ENCODE measurements at places on chromosomes 4 and X.

DNA sequence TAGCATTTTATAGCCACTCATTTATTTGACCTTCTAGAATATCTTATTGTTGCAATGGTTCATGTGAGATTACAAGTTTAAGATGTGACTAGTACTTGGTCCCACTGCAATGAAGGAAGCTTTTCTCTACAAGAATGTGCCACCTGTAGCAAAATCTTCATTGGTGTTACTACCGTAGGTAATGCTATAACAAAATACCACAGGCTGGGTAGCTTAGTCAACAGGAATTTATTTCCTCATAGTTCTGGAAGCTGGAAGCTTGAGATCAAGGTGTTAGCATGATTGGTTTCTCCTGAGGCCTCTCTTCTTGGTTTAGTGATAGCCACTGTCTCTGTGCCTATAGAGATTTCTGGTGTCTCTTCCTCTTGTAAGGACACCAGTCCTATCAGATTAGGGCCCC, 441.0 kb downstream of the GPM6A start:
- no peak for DNase-seq

DNA sequence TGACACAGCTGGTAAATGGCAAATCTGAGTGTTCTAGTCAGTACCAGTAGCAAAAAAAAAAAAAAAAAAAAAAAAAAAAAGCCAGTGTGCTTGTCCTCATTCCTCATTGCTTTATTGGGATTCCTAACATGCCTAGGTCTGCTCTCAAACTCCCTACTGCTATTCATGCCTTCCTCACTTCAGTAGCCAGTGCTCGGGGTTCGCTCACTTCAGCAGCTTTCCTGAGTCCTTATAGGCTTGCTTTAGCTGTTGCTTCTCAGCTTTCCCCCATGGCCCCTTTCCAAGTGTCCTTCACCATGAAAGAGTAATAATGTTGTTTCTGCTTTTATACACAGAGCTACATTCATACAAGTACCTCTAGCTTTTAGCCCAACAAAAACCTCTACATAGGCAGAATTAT, 30.8 kb downstream of the SLITRK2 start:
- DNase-seq: no peak

DNA sequence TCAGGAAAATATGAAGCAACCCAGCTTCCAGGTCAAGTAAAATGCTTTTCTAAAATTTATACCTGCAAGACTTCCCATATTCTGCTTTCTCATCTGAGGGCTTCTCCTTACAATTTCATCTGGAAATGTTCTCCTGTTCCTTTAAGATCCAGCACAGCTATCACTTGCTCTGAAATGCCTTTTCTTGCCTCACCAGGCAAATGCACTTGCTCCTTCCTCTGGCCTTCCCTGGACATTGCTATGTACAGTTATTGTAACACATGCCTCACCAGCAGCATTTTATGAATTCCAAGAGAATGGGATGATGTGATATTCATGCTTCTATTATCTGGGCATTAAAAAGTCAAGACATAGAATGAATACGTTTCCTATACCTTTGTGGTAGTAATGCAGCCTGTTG, 842.1 kb upstream of the INTU start:
- DNase-seq: peak; percentile 45

- no peak for DNase-seq
These were observed 1648.0 kb downstream of the STIM2 start for GRCh38 chr4:28508636-28509035.

GRCh38 chrX:66680451-66680850, 41.6 kb upstream of the EDA2R start:
- peak; percentile 27 for DNase-seq

Data from fibroblast of skin of scalp (primary cell).